ENCODE measurements at places on chromosomes 16 and 17.

- DNase-seq: no peak
Observed at GRCh38 chr17:46872421-46872820, 21.0 kb downstream of the WNT9B start.

DNA sequence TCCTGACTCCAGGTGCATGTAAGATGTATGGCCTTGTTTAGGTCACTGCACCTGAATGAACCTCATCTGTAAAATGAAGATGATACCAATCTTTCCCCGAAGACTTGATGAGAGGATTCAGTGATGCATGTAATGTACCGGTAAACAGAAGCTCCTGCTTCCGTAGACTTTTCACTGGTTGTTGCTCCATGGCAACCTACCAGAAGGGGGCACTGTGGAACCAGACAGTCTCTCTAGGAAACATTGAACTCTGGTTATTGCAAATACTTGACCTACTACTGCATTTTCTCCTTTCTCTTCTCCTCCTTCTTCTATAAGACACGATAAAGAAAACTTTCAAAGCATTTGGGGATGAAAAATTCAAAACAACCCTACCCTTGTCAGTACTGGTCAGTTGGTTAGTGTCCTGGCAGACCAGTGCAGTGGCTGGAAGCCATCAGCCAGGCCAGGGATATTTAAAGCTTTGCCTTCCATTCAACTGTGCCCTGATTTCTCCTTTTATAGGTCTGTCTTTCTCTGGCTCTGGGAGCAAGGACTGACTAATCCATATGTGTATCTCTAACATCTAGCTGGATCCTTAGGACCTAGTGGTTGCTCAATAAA lies 667.4 kb upstream of the SALL1 start:
- DNase-seq: peak; percentile 20

GRCh38 chr17:39634384-39634871 lies 2.5 kb upstream of the STARD3 start:
- no peak for DNase-seq

GRCh38 chr16:89084411-89084810 lies 9.2 kb upstream of the ACSF3 start:
- no peak for DNase-seq

- DNase-seq: no peak
Observed at GRCh38 chr16:3035289-3035971, 1.3 kb downstream of the BICDL2 start.

- DNase-seq: no peak
Observed at GRCh38 chr17:80361495-80362220, 53.3 kb upstream of the ENDOV start.

GRCh38 chr16:4460936-4461249 lies 13.5 kb downstream of the NMRAL1 start:
- DNase-seq: no peak

DNA sequence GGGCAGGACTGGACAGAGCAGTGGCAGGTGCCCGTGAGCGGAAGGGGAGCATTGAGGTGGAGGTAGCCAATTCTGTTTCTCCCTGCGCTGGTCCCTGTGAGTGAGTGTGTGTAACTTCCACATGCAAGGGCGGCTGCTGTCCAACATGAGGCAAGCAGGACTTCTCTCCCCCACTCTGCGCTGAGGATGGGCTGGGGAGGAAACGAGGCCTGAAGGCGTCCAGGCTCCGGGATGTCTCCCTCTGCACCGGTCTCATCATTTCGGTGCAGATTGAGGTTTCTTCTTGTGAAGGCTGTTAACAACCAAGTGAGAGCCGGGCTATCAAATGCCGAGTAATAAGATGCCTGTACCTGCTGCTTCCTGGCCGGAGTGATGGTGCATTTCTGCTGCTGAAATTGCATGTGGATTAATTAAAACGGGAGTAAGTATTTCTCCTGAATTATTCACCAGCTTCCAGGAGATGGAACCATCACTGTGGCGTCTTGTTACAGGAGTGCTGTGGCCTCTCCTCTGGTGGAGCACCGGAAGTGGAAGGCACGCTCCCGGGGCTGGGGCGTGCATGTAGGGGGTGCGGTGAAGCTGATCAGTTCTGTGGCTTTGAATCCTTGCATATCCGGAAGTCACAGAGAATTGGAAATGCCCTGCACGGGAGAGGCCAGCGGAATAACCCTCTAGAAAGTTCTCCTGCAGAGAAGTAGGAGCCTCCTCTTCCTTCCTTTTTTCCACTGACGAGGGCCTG lies 41.7 kb upstream of the MGAT5B start:
- no peak for DNase-seq

DNA sequence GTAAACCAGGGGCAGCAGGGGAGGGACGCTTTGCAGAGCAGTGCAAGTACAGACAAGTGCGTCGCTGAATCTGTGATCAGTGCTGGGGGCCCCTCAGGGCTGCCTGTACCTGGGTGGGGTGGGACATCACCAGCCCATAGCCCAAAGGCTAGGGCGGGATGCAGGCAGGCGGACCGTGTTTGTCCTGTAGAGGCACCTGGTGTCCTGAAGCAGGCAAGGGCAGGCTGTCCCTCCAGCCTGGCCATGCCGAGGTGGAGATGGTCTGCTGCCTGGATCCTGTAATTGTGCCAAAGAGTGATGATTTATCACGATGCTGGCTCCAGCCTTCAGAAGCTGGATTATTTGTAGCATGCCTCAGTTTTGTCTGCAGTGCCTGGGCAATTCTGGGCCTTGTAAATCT lies 137.9 kb upstream of the GSE1 start:
- no peak for DNase-seq

DNA sequence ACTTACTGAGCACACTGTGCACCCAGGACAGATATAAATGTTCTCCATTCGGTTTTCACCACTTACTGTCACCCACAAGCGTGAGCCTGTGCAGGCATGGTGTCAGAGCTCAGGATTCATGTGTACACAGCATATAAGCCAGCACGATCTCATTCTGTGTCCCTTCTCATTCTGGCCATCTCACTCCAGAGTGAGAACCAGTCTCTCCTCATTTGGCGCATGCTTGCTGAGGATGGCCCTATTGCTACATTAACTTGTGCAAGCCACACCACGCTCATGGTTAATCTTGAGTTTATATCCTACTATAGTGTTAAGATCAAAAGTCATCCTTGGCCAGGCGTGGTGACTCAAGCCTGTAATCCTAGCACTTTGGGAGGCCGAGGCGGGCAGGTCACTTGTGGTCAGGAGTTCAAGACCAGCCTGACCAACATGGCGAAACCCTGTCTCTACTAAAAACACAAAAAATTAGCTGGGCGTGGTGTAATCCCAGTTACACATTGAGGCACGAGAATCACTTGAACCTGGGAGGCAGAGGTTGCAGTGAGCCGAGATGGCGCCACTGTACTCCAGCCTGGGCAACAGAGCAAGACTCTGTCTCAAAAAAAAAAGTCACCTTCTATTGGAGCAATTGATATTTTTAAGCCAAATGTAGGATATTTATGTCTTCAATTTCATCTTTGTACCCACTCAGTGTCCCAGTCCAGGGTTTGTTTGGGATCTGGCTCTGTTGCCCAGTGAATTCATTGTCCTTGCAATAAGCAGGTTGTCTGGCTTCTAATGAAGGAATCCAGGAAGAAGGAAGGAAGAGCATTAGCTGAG lies 20.9 kb downstream of the SOCS1 start:
- DNase-seq: no peak
